ENCODE measurements at places on chromosomes 1 and 21.

DNA sequence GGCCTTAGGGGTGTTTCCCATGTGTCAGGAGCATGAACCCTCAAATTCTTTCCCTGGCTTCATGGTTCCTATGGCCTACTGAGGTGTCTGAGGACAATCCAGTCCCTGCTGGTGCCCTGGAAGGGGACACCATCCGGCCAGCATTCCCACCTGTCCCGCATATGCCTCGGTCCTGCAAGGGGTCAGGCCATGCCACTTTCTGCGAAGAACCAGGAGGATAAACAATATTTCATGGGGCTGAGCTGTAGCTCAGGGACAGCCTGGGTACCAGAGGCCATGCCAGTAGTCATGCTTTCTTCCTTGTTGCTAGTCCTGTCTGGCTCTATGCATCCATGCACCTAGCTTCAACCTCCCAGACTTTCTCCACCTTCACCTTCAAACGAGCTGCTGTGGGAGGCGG lies 123.6 kb downstream of the MRPS6 start:
- no peak for DNase-seq

DNA sequence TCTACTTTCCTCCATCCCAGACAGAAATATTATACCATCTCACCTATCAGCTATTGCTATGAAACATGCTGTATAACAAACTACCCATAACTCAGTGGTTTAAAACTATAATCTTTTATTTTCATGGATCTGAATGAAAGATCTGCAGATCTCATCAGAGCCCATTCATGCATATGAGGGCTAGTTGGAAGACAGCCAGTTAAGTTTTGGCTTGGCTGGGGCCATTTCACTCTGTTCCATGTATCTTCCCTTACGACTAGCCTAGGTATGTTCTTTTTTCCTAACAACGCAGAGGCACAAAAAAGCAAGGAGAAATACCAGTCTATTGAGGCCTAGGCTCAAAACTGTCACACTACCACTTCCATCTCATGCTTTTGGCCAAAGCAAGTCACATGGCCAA lies 28.1 kb upstream of the RGS1 start:
- DNase-seq, result no peak

DNA sequence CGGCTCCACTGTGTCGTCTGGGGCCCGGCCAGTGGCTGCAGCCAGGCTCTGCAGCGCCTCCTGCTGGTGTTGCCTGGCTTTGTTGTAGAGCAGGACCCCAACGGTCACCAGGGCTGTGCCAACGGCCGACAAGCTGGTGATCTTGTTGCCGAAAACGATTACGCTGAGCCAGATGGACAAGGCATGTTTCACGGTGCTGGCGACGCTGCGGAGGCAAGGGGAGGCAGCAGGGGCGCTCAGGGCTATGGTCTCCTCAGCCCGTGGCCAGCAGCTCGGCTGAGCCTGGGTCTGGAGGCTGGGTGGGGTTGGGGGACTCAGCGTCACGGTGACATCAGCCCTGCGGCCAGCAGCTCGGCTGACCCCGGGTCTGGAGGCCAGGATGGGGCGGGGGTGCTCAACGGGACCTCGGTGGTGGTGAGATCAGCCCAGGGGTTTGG lies 7.0 kb upstream of the CDK11B start:
- no peak for DNase-seq

DNA sequence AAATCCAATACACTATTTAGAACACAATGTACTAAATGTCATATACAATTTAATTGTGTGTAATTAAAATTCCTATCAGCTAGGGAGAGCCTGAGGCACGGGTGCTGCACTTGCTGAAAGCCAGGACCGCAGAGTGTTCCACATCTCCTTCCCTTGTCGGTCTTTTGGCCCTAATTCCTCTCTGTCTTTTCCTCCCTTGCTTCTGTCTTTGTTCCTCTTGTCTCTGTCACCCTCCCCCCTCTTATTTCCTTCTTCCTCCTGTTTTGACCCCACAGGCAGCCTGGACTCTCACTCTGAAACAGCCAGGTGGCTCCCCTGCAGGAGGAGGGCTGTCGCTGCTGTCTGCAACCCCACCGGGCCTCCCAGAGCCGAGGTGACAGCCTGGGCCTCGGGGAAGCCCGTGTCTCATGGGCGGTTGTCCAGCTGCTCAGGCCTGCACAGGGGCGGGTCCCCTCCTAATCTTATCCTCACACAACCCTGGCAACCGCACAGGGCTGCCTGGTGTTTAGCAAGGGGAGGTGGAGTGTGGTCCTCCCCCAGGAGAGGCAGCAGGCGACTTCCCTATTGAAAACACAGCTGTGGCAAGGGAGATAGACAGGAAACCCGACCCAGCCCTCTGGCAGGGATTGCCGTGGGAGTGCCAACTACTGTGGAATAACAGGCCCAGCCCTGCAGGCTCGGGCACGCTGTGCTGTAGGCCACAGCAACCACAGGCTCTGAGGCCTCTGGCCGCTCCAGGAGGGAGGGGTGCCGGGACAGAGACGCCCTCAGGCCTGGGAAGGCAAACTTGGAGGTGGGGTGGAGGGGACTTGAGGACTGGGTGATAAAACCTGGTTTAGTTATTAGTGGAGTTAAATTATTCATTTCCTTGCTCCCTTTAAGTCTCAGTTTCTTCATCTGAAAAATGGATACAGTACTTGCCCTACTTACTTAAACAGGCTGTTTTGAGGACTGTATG lies 68.8 kb upstream of the WDR26 start:
- DNase-seq, result no peak

GRCh38 chr1:25800703-25801377 lies 847 bp downstream of the SELENON start:
- DNase-seq, result no peak
